ENCODE measurements at places on chromosomes 5 and 9.
A peak's percentile ranks its signal among the peaks of the same experiment; 100 is the strongest.

- peak; percentile 88 for DNase-seq
Observed at GRCh38 chr9:20990867-20991266, 40.6 kb downstream of the HACD4 start.

DNA sequence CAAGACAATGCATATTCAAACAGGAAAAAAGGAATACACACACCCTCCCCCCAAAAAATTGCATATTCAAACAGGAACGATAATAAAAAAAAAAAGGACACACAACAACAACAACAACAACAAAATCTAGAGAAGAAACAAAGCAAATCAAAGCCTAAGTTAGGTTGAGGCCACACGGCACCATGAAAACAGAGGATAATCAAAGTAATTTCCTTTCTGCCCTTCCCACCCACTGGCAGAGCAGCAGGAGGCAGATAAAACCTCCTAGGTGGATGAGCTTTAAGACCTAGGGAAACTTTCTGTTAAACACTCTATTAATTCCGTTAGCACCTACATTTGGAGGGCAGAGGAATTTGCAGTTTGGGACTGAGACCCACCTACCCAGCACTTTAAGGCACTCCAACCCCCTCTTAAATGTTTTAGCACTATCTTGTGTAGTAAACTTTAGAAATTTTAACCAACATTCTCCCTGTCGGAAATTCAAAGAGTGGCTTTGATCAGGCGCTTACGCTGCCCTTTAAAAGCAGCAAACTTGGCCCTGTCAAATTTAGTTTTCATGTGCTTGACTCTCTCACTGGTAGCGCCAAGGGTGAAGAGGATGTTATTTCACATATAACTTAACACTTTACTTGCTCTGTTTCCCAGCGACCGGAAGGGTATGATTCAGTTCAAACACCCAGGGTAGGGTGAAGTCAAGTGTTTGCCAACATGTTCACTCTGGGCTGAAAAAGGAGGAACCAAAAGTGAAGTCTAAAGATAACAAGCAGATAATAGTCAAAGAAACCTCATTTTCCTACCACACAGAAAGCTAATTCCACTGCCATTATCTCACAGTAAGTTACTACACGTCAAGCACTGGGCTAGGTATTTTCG, 9.2 kb downstream of the ENC1 start:
- peak; percentile 86 for DNase-seq

- DNase-seq = no peak
Observed at GRCh38 chr9:137494550-137495351, 35.6 kb upstream of the NSMF start.

GRCh38 chr5:84251503-84251902, 133.2 kb downstream of the EDIL3 start:
- no peak for DNase-seq

- DNase-seq = no peak
Observed at GRCh38 chr5:54905246-54905795, 80.1 kb downstream of the ESM1 start.

GRCh38 chr9:111348821-111349271, 18.8 kb upstream of the OR2K2 start:
- no peak for DNase-seq

- no peak for DNase-seq
Observed at GRCh38 chr5:169563369-169563768, 20.2 kb upstream of the SPDL1 start.

DNA sequence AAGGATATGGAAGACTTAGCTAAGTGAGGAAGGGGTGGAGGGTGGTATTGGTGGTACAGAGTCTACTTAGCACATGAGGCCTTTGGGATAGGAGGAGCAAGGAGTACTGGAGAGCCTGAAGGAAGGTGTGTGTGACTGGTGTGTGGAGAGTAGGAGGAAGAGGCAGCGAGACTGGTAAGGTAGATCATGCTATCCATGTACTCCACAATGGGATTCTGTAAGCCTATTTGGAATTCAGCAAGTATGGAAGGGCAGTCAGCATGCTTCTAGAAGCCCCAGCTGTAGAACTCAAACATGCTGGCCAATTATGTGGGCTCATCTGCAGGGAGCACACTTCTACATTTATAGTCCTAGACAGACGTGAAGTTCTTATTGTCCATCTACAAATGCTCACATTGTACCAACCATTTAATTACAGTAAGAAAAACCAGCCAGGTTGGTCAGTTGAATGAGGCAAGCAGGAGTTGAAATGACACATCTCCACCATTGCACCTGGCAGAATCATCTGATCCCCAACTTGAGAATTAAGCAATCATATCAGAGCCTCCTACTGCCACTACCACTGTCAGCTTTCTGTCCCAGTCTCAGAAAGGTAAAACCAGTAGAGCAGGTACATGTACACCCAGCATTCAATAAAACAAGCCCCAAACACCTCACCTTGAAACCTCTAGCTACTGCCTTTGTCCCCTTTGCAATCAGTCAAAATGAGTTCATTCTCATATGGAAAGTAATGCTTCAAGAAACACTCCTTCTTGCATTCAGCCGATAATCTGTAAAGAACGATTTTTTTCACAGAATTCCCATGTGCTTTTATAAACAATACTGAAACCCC, 60.9 kb upstream of the GLRX start:
- no peak for DNase-seq

GRCh38 chr5:1294835-1295649, at the start of gene TERT:
TERT (minus strand) TSS chr5:1295068; CDS start chr5:1294989, 79 bp downstream.
- DNase-seq = no peak

DNA sequence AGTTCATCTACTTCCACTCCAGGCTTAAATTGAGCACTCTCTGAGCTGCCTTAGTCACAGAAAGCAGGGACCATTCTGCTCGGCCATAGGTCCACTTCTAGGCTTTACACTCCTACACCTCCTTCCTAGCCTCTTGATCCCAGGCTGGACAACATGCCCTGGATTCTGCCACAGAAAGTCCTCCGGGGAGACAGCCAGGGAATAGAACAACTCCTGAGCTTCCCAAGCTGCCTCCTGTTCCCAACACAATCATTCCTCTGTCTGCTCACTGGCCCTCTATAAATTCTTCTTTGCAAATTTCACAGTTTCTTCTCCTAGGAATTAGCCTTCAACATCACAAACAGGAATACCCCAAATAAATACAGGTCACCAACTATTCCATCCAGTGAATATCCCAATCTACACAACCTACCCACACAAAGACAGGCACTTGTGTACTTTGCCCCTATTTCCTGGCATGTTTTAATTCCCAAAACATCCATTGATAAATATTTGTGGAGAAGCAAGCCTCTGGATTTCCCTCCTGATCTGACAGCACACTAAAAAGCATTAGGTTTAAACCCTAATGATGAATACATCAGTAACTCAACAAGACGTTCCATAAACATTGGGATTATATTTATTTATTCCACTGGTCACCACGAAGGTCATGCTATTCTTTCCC, 125.5 kb downstream of the ENC1 start:
- DNase-seq = no peak
